A172 (cell line): ENCODE measurements at places on chromosomes 3 and 15.

- DNase-seq, result no peak
Observed at GRCh38 chr3:184637705-184638104, 74.2 kb downstream of the MAGEF1 start.

- no peak for DNase-seq
Observed at GRCh38 chr3:196631682-196632045, 7.8 kb upstream of the NRROS start.

DNA sequence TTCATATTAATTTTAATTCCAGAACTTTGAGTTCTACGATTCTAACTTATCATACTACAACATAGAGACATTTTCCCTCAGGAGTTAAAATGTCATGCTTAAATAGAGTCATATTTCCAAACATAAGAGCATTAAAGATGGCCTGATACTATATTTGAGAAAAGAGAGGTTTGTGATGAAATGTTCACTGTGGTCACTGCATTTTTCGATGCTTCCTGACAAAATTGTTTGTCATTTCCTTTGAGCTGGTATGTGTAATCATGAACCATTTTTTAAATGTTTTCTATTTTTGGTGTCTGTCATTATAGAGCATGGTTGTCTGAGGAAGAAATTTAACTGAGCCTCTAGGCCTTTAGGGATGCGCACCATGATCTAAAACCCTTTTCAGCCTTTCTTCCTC lies 721.4 kb upstream of the NR2F2 start:
- DNase-seq, result no peak

GRCh38 chr15:62896969-62897486 lies 145.5 kb upstream of the TPM1 start:
- peak; percentile 98 for DNase-seq

DNA sequence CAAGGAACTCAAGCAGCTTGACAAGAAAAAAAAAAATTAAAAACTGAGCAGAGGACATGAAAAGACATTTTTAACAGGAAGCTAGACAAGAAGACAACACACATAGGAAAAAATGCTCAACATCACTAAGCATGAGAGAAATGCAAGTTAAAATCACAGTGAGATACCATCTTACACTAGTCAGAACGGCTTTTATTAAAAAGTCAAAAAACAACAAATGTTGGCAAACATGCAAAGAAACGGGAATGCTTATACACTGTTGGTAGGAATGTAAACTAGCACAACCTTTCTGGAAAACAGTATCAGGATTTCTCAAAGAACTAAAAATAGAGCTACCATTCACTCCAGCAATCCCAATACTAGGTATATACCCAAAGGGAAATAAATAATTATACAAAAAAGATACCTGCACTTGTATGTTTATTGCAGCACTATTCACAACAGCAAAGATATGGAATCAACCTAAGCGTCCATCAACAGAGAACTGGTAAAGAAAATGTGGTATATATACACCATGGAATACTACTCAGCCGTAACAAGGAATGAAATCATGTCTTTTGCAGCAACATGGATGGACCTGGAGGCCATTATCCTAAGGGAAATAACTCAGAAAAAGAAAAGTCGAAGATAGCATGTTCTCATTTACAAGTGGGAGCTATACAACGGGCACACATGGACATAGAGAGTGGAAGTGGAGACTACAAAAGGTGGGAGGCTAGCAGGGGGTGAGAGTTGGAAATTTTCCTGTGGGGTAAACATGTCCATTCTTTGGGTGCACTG lies 5.2 kb downstream of the GOLIM4 start:
- no peak for DNase-seq
